Tongue (tissue), 3 donors: ENCODE measurements at places on chromosomes 2 and 18. TPM values are rescaled to one million over a fixed set of nuclear protein-coding genes. Genes with fewer than 3 reads are reported as not detected.

Gene ZC3H8
- 21.0 TPM for total RNA-seq

Gene ABCB11
- total RNA-seq = not detected

Gene PTPRN
- total RNA-seq = 0.31 TPM

Gene MROH2A
- total RNA-seq = 2.5 TPM

Gene ANO7
- 0.10 TPM for total RNA-seq

Gene METTL21A
- total RNA-seq = 17.0 TPM

Gene SH3YL1
- 71.0 TPM for total RNA-seq

Gene FEV
- total RNA-seq = not detected

Gene POTEC
- total RNA-seq = not detected
